ENCODE measurements at places on chromosomes 11 and 22.

DNA sequence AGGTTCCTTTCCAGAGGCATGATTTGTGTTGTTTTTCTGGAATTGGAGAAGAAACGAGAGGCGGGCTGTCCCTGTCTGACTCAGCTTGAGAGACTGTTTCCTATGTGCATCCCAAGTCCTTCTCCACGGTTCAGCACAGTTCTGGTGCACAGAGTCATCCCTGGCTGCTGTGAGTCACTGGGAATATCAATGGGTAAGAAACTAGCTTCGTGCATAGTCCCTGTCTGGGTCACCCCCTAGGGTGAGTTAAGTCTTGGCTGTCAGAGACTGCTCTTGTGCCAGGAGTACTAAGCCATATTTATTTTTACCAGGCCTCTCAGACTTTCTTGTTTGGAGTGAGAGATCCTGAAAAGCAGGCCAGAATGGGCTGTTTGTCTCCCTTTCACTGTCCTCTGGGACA, 2.4 kb upstream of the LRP4 start:
- DNase-seq = no peak

DNA sequence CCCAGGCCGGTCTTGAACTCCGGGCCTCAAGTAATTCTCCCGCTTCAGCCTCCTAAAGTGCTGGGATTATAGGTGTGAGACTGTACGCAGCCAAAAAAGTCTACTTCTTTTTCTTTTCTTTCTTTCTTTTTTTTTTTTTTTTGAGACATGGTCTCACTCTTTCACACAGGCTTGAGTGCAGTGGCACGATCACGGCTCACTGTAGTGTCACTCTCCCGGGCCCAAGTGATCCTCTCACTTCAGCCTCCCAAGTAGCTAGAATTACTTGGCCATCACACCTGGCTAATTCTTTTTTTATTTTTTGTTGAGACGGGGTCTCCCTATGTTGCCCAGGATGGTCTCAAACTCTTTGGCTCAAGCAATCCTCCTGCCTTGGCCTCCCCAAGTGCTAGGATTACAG, 3.6 kb upstream of the UBE2L3 start:
- DNase-seq = no peak

DNA sequence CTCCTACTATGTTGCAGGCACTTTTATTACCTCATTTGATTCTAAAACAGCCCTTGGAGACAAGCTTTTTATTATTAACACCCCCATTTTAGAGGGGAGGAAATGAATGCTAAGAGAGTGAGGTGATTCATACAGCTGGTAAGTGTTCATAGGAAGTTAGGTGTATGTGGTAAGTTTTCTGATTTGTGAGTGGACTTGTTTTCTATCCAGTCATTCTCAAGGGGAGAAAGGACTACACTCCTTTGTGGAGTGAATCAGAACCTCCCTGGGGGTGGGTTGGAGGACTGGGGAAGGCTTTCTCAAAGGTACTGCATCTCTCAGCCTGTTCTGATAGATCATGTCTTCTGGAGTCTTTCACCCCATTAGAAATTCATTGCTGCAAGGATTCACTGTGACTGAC, 23.5 kb downstream of the PKNOX2 start:
- DNase-seq = no peak

DNA sequence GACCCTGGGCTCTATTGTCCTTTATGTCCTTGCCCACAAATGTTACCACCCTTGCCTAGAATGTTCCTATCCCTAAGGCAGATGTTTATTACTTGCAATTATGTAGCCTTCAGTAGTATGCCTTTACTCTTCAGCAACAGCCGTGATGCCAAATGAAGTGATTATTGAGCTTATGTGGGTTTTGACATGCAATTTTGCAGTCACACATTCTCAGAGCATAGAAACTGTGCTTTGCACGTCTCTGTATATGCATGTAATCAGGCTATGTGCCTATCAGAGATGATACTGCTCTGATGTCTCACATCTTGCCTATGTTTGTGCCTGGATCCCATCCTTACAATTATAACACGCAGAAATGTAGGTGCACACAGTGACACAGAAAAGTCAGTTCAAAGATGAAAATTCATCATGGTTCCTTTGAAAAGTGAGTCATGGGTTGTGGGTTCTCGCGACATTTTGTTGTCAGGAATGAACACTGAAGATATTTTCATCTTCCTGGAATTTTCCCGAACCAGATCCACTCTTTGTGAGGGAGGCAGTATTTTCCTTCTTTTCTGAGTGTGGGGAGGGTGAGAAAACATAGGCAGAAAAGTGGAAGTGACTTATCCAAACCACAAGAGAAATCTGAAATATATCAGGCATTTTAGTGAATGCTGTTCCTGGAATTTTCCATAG, 81.1 kb downstream of the BMAL1 start:
- DNase-seq = no peak

GRCh38 chr11:65538915-65539743, 14.2 kb downstream of the SCYL1 start:
- no peak for DNase-seq

DNA sequence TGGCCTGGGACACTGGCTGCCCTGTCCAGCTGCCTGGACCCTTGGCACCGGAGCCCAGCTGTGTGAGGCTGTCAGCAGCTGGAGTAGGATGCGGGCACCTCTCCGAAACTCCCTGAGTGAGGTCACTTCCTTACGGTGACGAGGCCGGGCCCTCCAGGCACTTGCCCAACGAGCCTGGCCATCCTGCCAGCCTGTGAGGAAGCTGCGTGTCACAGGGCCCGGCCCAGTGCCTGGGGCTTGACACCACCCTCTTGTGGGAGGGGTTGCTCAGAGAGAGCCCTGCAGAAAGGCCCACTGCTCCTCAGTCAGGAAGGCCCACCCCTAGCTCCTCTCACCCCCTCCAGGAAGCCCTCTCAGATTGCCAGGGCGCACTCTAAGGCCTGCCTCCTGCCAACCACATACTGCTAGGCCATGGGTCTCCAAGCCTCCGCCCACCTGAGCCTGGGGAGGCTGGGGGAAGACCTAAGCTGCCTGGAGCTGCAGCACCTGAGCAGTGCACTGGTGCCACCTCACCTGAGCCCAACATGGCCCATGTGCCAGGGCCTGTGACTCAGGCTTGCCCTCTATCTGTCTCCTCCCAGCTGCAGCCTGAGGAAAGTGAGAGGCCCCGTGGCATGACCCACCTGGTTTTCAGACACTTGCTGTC, 4.3 kb upstream of the PHLDA2 start:
- peak; percentile 58 for DNase-seq

DNA sequence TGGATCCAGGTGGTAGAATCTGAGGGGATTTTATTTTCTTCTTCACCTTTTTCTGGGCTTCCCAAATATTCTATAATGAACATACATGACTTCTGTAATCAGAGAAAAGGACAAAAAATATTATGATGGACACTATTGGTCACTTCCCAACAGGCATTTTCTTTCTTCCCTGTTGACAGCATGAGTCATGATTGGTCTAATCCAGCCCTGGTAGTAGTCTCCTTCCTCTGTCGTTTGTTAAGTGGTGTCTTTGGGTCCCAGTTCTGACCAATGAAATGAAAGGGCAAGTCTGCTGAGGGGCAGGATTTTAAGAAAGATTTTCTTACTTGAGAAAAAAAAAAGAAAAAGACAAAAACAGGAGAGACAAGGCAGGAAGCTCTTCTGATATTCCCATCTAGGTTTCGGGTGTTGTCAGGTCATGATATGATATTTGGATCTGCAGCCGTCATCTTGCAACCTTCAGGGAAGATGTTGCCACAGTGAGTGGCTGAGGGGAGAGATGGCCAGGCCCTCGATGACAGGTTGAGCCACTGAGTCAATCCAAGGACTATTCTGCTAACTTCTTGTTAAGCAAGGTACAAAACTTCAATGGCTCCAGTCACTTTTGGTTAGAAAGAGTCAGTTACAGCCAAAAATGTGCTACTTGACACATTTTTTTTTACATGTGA, 23.3 kb upstream of the PLEKHB1 start:
- no peak for DNase-seq

GRCh38 chr11:2587976-2588748, 111.6 kb downstream of the KCNQ1OT1 start:
- no peak for DNase-seq

- DNase-seq = no peak
Observed at GRCh38 chr11:26710489-26710888, 11.4 kb downstream of the SLC5A12 start.

- no peak for DNase-seq
Observed at GRCh38 chr22:24101966-24102365, 79.3 kb upstream of the SUSD2 start.

GRCh38 chr22:29454276-29454675, 15.9 kb downstream of the RFPL1 start:
- DNase-seq = no peak
